ENCODE measurements at places on chromosomes 7 and 10.

DNA sequence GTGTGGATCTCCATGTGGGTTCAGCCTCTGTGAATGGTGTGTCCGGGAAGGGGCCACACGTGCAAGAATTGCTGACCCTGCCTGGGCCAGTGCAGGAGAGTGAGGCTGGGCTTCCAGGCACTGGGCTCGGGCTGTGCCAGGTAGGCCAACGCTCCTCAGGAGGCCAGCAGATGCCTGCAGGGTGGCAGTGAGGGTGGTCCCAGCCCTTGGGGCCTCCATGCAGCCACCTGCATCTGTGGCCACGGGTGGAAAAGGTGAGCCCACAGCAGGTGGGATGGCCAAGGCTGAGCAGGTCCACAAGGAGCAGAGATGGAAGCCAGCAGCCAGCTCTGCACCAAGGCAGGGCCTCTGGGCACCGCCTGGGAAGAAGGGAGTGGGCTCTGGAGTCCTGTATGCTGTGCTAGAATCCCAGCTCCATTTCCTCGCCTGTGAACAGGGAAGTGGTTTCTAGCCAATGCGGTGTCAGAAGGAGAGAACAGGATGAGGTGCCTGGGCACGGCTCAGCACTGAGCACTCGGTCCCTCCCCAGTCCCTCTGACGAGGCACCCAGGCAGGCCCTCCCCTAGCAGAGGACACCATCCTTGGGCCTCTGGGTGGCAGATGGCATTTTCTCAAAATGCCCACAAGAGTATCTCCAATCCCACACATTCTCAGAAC lies 31.1 kb upstream of the RET start:
- no peak for DNase-seq

DNA sequence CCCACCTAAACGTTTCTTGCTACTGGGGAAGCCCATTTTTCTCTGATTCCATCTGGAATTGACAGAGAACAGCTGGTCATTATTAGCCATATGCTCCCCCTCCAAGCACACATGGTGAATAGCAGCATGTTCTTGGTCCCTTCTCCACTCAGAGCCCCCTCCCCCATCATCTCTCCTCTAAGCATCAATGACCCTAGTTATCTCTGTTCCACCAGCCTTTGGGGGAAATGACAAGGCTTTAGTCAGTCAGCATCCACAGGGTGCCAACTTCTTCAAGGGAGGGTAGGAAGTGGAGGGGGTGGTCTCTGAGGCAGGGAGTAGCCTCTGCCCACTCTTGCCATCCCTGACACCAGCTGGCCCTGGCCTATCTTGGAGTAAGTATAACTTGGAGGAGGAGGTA lies 163.1 kb downstream of the UBE2H start:
- no peak for DNase-seq

GRCh38 chr7:135731-136645 lies 56.4 kb upstream of the FAM20C start:
- no peak for DNase-seq

- no peak for DNase-seq
Measured at GRCh38 chr10:23917251-23917840, 291.6 kb upstream of the KIAA1217 start.

DNA sequence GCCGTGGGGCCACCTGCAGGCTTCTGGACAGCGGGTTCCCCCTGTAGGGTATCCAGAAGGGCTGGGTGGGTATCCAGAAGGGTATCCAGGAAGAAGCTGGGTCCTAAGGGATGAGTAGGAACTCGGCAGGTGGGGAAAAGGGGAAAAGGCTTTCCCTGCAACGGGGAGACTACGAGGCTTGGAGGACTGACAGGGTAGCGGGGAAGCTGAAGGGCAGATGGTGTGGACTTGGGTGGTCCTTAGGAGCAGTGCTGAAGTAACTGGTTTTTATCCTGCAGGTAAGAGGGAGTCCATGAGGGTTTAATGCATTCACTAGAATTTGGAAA lies 525 bp downstream of the UBE2D4 start:
- no peak for DNase-seq

DNA sequence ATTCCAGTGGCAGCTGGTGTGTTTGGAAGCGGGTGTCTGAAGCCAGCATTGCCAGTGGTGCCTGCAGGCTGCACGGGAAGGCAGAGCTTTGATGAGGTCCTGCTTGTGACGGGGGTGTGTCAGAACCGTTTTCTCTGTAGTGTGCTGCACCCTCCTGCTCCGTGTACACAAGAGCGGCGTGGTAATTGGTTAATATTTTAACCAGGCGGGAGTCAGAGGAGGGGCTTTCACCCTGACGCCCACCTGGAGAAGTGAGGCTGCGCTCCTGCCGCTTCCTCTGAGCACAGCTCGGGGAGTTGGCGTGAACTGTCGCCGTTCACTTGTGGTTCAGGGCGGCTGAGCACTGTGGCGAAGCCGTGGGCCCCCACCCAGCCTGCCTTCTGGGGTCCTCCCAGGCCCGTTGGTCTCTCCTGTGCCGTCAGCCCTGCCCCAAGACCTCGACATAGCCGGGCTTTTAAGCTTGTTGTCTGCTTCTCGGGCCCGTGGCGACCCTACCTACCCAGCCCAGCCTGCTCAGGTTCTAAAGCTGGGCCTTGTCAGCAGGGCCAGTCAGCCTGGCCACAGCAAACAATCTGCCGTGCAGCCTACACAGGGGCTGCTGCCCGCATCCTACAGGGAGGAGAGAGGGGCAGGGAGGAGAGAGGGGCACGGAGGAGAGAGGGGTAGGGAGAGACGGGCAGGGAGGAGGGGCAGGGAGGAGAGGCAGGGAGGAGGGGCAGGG lies 11.6 kb downstream of the NKX6-2 start:
- DNase-seq, result no peak

DNA sequence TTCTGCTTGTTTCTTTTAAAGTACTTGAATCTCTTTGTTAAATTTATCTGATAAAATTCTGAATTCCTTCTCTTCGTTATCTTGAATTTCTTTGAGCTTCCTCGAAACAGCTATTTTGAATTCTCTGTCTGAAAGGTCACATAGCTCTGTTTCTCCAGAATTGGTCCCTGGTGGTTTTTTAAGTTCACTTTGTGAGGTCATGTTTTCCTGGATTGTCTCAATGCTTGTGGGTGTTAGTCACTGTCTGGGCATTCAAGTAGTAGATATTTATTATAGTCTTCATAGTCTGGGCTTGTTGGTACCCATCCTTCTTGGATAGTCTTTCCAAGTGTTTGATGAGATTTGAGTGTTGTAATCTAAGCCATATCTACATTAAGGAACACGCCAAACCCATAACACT lies 1060.6 kb downstream of the LRMDA start:
- peak; percentile 80 for DNase-seq

DNA sequence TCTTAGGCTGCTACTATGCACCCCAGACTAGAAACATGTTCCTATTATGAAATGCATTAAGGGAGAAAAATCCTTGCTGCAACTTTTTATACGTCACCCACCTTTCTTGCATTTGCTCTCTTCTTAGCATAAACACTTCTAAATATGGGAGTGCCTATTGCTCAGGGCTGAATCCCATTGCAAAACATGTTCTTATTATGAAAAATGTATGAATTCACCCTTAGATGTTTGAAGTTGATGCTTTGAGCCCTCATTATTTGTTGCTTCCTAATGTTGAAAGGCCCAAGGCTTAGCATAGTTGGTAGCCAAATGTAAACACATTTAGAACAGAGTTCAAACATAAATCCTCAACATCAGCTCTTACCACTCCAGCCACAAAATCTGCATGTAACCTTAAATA lies 52.8 kb downstream of the BMPER start:
- no peak for DNase-seq

GRCh38 chr7:143256932-143257331 lies 6.3 kb upstream of the GSTK1 start:
- DNase-seq, result no peak

- no peak for DNase-seq
Measured at GRCh38 chr7:110372685-110373084, 718.2 kb upstream of the LRRN3 start.

DNA sequence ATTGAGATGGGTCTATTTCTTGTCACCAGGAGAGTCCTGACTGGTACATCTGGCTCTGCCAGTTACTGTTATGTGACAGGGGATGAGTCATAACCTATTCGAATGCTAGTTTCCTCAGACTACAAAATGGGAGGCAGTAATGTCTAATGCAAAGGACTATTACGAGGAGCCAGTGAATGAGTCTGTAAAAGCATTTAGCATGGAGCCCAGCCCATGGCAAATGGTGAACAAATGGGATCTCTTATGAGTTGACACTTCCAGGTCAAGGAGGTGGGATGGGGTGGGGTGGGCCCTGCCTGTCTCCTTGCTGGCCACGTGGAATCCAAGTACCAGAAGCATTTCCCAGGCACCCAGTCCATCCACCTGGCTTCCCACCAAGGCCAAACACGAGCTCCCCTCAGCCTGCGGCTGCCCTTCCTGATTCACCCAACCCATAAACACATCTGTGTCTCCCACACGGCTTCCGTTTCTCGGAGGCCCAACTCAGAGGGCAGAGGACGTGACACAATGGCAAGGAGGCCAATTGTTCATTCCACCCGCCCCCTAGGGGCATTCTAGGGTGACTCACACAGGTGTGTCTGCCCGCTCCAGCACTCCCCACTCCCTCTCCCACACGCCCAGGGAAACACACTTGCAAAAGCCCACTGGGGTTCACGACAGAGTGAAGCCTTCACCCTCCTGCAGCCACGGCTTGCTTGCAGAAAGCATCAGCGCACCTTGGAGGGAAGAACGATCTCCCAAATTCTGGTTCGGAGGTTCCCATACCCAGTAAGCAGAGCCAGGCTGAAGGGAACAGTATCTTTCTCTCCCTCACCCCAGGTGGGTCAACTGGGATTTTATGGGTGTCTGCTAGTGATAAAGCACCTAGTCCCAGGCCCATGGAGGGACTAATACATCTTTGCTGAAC lies 109.8 kb downstream of the SH3PXD2A start:
- peak; percentile 20 for DNase-seq

DNA sequence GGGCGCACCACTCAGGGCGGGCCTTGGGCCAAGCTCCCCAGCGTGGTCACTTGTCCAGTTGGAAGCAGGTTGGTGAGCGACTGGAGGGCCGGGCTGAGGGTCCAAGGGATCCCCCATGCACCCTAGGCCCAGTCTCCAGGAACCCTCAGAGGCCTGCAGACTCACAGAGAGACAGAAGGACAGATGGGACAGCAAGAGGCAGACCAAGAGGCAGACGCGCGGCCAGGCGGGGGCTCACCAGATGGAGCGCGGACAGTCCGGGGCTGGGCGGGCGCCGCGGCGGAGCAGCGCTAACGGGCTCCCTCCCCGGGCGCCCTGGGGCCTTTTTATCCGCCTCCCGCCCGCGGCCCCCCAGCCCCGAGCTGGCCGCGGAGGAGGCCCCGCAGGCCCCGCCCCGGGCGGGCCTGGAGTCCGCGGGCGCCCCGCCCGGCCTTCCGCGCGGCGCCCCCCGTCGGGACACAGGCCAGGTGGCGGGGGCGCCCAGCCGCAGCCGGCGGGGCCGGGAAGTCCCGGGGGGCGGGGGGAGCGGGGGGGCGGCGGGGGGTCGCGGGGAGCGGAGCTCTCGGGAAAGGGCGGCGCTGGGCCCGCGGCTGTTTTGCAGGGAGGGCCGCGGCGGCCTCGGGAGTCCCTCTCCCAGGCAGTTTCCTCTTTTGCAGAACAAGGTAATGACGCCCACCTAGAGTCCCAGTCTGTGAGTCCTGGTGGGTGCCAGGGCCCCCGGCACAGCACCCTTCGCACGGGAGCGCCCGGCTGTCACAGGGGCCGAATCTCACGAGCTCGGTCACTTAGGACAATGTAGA lies at the start of gene LOXL4:
TSS of gene LOXL4 (minus strand) at position 301 of the 800 bp plus-strand sequence. CDS start 5,175 bp downstream, outside the sequence.
- DNase-seq, result no peak

GRCh38 chr10:28410420-28411135 lies 107.7 kb upstream of the MPP7 start:
- DNase-seq, result no peak

GRCh38 chr7:12281038-12281437 lies 69.9 kb downstream of the TMEM106B start:
- no peak for DNase-seq
